ENCODE measurements at places on chromosomes 1 and 21. TPM values are rescaled to one million over a fixed set of nuclear protein-coding genes. Genes with fewer than 3 reads are reported as not detected.

Gene MGST3
- total RNA-seq, result 254 TPM

Gene LCE3D
- total RNA-seq, result not detected

Gene PWP2
- total RNA-seq, result 6.5 TPM

Gene F13B
- total RNA-seq, result not detected

Gene FAM72B
- 0.50 TPM for total RNA-seq

Gene CHD5
- total RNA-seq, result 0.15 TPM

Gene DUSP10
- 85.5 TPM for total RNA-seq

Gene NOS1AP
- 0.29 TPM for total RNA-seq
